ENCODE measurements at places on chromosomes 4 and X. TPM values are rescaled to one million over a fixed set of nuclear protein-coding genes. Genes with fewer than 3 reads are reported as not detected.

Gene MAGEA3
- not detected for total RNA-seq

GRCh38 chr4:41795796-41796385, 47.4 kb upstream of the PHOX2B start:
- H3K4me3 ChIP-seq = no peak overlapping the region
- peaks cover 36% of the 10 kb centered on the region for H3K27me3 ChIP-seq
- no peak overlapping the region for H3K27ac ChIP-seq
- no peaks in the 10 kb centered on the region for H3K36me3 ChIP-seq

- H3K27me3 ChIP-seq = peaks cover 17% of the 10 kb centered on the region
- H3K4me3 ChIP-seq = no peak overlapping the region
- H3K4me1 ChIP-seq = no peaks in the 10 kb centered on the region
- peaks cover 12% of the 10 kb centered on the region for H3K36me3 ChIP-seq
- H3K27ac ChIP-seq = no peak overlapping the region
These were observed 93.0 kb downstream of the FAM53A start for GRCh38 chr4:1591107-1591506.

Gene JCHAIN
- total RNA-seq = not detected

DNA sequence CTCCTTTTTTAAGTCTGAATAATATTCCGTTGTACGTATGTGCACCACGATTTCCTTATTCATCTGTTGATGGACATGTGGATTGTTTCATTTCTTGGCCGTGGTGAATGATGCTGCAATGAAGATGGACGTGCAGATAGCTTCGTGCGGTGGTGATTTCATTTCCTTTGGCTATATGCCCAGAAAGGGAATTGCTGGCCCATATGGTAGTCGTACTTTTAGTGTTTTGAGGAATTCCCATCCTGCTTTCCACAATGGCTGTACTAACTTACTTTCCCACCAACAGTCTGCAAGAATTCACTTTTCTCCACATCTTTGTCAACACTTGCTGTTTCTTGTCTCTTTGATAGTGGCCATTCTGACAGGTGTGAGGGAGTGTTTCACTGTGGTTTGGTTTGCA, 12.8 kb downstream of the ZFP42 start:
- no peak for DNase-seq
- H3K4me3 ChIP-seq = no peak overlapping the region
- H3K27me3 ChIP-seq = no peaks in the 10 kb centered on the region
- peaks cover 21% of the 10 kb centered on the region for H3K4me1 ChIP-seq

GRCh38 chr4:151455212-151455611, 46.2 kb downstream of the FHIP1A start:
- no peak overlapping the region for H3K27ac ChIP-seq
- H3K4me1 ChIP-seq = peaks cover 5% of the 10 kb centered on the region
- H3K27me3 ChIP-seq = no peaks in the 10 kb centered on the region
- no peaks in the 10 kb centered on the region for H3K36me3 ChIP-seq
- no peak overlapping the region for H3K4me3 ChIP-seq

All from chondrocyte (in vitro differentiated cells).